ENCODE measurements at places on chromosomes 16 and 17.

DNA sequence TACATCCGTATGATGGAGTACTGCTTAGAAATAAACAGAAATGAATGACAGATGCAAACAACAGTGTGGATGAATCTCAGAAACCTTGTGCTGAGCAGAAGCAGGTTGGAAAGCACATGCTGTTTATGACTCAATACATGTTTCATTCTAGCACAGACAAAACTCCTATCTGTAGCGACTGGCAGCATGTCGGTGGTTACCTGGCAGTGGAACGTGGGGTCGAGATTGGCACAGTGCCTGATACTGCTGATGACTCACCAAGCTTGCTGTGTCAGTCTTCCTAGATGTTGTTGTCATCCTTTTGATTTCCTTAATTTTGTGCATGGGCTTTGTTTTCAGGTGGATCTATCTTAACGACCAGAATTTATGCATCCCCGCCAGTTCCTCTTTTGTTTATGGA lies 62.1 kb downstream of the GAN start:
- DNase-seq, result peak; percentile 72

DNA sequence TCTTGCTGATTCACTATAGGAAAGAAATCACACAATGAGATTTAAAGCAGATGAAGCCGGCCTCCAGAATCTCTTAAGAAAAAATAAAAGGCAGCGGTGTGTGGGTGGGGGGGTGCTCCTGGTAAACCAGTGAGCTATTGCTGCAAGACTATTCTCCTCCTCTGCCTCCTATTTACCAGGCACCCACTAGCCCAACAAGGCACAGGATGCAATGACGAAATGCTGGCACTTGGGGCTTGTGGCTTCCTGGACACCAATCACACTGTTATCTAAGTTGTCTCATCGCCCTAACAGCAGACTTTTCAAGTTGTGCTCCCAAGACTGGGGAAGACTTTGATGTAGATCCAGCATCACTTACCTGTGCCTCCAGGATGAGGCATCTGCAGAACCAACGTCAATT lies 50.2 kb upstream of the NDRG4 start:
- DNase-seq, result no peak

DNA sequence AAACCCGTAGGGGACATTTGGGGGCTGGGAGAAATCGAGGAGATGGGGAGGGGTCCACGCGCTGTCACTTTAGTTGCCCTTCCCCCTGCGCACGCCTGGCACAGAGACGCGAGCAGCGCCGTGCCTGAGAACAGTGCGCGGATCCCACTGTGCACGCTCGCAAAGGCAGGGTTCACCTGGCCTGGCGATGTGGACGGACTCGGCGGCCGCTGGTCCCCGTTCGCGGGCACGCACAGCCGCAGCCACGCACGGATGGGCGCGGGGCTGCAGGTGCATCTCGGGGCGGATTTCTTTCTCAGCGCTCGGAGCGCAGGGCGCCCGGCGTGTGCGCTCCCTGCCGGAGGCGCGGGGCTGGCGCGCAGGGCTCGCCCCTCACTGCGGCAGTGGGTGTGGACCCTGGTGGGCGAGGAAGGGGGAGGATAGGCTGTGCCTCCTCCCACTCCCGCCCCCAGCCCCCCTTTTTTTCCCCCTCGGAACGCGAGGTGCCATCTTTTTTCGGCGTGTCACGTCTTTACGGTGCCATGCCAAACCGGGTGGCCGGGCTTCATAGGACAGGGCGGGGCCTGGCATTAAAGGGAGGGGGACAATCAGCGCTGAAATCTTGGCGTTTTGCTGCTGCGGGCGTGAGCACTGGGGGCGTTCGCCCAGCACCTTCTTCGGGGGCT lies 1.1 kb downstream of the MAPT start:
- no peak for DNase-seq

- no peak for DNase-seq
Observed at GRCh38 chr16:27436065-27436464, 34.1 kb downstream of the IL21R start.

- DNase-seq, result no peak
Observed at GRCh38 chr16:55482056-55482455, 3.1 kb downstream of the MMP2 start.

- no peak for DNase-seq
Observed at GRCh38 chr16:47592232-47592631, 131.1 kb downstream of the PHKB start.

GRCh38 chr16:4372001-4372577 lies 441 bp downstream of the VASN start:
- DNase-seq, result no peak

GRCh38 chr17:49980703-49981197 lies 11.8 kb downstream of the DLX4 start:
- DNase-seq, result no peak

- DNase-seq, result no peak
Observed at GRCh38 chr17:57502811-57503241, 242.3 kb downstream of the CCDC182 start.
